ENCODE measurements at places on chromosomes 4 and X.

DNA sequence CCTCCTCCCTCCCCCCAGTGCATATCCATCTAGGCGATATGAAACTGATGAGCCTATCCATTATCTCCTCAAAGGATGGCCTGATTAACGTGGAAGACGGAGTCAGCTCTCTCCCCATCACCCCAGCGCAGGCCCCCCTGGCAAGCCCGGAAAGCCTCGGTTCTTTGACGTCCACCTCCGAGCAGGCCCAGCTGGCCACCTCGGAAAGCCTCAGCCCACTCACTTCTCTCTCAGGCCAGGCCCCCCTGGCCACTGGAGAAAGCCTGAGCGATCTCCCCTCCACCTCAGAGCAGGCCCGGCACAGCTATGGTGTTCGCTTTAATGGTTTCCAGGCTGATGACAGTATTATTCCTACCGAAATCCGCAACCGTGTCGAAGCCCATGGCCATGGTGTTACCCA is 14.8 kb downstream of the GABRQ start:
- DNase-seq: no peak

DNA sequence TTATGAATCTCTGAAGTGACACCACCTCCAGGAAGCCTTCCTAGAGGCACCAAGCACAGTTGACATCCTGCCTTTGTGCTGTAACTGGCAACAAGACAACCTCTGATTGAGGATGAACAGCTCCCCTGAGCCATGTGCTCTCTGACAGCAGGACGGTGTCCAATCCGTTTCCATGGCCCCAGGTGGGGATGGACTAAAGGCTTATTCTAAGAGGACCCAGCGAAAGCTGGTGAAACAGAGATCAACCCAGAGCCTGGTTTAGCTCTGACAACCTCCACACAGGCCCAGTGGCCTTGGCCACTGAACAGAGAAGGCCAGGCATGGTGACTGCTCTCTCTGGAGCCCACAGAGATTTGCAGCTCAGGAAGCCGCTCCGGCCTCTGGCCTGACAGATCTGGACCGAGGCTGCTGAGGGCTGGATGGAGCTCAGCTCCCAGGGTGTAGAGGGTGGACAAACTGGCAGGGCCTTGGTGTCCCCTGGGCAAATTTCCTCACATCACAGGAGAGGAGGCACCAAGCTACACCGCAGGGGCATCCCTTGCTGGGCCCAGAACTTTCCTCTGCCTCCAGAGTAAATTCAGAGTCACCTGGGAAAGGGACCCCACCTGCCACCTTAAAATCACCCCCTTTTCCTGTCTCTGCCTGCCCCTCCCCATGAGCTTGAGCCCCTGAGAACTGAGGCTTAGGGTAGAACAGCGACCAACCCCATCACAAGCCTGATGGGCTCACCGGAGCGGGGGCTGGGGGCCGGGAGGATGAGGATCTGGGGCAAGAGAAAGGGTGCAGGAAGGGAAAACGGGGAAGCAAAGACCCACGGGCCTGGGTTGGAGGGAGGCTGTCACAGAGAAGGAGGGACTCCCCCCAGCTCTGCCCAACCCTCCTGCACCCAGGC is 40.2 kb downstream of the HMX1 start:
- no peak for DNase-seq

GRCh38 chr4:48467891-48468290 is 15.3 kb upstream of the SLC10A4 start:
- no peak for DNase-seq

DNA sequence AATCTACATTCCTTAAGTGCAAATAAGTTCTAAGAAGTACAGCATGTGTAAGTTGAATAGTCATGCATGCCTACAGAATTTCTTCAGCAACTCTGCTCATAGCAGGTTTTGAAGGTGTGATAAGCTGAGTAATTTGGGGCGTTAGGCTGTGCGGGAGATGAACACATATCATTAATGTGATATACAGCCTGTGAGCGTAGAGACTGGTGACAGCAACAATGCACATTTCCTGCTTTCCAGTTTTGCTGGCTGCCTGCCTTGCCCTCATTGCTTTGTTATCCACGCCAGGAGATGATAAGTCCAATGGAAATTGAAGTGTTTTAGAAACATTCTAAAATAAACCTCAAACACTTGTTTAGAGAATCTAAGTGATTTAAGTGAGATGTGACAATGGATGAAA is 1709.4 kb downstream of the ARAP2 start:
- DNase-seq: no peak

GRCh38 chrX:136251041-136251991 is at the start of gene MAP7D3:
MAP7D3 (minus strand) TSS chrX:136251400; CDS start chrX:136251358, 42 bp downstream.
- DNase-seq: peak; percentile 35

- DNase-seq: no peak
Observed at GRCh38 chr4:16438986-16439385, 212.7 kb upstream of the TAPT1 start.

DNA sequence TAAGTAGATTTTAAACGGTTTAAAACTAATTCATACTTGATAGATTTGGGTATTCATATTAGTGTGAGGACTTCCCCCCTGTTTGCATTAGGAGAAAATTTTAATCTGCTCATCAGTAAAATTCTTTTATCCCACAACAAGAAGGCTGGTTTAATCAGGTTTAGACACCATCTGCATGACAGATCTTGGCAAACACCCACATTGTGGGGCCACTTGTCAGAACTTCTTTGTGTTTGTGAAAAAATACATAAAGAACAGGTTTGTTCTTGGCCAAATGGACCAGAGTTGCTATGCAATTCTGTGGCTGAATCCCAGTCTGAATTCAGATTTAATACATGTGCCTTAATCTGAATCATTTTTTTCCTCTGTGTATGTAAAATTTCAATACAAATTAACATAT is 121.1 kb downstream of the REPS2 start:
- DNase-seq: no peak

- DNase-seq: no peak
Observed at GRCh38 chr4:657834-658667, 16.0 kb downstream of the ATP5ME start.

DNA sequence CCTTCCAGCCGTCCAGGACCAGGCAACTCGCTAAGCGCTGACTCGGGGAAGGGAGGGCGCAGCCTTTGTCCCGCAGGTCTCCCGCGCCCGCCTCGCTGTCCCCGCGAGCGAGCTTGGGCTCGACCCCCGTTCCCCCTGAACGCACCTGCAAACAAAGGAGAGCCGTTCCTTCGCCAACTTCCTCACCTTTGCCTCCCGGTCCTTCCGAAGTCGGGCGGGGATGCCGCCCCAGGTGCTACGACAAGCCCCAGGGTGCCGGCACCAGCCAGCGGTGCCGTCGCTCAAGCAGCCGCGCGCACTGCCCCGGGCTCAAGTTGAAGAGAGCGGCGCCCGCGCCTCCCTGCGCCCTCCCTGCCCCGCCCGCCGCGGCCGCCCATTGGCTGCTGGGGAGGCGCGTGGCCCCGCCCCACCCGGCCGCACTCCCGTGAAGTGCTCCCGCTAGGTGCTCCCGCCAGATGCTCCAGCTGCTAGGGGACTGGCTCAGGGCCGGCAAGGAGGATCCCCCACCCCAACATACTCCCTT is 107.1 kb downstream of the NSUN7 start:
- peak; percentile 59 for DNase-seq

GRCh38 chrX:134717698-134718097 is 59.4 kb upstream of the PLAC1 start:
- DNase-seq: no peak

DNA sequence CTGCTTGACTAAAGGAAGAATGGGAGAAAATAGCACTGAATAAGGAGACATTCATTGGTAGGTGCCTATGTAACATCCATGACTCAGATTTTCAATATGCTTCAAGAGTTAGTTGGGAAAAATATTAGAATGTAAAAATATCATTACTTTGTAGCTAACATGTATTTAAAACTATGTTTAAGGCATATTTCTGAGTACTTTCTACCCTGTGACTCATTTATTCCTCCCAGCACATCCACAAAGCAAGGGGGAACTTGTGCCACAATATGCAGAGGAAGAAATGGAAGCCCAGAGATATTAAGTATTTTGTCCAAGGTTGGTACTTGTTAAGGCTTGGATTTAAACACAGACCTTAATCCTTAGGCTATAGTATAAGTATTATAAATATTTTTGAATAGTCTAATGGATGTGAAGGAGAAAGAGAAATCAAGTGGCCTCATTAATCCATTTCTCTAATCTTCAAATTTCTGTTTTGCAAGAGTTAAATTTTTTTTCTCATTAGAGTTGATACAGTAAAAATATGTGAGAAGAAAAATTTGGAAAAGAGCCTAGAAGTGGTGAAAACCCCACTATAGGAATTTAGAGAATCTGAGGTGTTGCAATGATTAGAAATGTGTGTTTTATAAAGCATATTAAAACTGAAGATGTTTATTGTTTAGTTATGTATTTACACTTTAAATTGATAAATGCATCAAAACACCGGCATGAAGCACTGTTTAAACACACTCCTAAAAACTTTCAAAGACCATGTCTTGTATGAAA is 149.3 kb upstream of the GYPA start:
- DNase-seq: no peak

DNA sequence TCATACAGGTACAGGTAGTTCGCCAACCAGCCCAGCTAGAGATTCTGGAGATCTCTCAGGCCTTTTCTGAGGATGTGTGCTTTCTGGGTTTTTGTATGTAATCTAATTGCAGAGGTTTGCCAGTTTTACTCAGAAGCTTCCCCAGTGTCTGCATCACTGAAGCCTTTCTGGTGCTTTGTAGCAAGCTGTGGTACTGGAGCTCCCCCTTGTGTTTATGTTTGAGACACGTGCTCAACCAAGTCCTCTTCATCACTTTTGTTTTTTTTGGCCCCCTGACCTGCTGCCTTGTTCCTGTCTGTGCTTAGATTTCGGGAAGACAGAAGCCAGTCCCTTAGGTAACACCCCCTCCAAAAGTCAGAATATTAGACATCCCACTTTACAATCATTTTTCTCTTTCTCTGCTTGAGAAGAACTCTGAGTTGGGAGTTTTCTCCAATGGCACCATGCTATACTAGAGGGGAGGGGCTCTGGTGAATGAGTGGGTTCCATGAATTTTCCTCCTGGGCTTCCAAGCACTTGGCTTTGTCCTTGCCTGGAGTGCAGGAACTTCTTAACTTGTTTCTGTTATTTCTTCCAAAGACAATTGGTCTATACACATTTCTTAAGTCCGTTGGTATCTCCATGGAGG is 128.4 kb upstream of the TBC1D9 start:
- peak; percentile 1 for DNase-seq

GRCh38 chr4:183600189-183600685 is 58.7 kb downstream of the RWDD4 start:
- DNase-seq: no peak

- DNase-seq: no peak
Observed at GRCh38 chrX:133448512-133449076, 33.3 kb upstream of the GPC4 start.

GRCh38 chrX:2954541-2954940 is 25.4 kb upstream of the ARSD start:
- no peak for DNase-seq

GRCh38 chr4:170741856-170742255 is 652.1 kb upstream of the AADAT start:
- DNase-seq: no peak

DNA sequence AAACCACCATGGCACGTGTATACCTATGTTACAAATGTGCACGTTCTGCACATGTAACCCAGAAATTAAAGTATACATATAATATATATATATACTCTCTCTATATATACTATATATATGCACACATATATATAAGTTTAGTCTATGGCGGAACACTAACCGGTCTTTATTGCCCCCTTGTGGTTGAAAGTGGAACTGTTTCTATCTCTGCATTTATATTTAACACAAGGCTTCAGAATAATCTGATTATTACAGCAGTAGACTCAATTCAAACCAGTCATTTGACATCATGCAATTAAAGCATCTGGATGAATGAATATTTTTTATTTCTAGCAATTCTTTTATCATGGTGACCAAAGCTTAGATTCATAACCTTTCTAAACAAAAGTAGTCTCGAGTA is 14.6 kb downstream of the RAB9B start:
- no peak for DNase-seq

- no peak for DNase-seq
Observed at GRCh38 chr4:129403848-129404247, 307.9 kb downstream of the C4orf33 start.

DNA sequence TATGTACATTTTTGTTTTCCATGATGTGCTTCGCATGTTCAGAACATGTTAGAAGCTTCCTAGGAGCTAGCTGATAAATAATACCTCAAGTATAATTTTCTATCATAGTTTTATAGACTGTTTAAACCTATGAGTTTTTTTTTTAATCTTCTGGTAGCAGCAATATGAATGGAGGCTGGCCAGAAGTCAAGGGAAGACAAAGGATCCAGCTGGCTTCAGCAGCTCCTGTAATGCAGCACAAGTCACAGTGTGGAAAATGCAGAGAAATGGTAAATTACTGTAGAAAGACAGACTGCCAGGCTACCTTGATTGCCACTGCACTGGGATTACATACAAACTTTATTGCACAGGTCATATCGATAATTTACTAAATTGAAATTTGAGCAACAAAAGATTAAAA is 537.9 kb downstream of the IQCM start:
- no peak for DNase-seq

- no peak for DNase-seq
Observed at GRCh38 chr4:173821036-173821435, 291.0 kb upstream of the HAND2 start.

DNA sequence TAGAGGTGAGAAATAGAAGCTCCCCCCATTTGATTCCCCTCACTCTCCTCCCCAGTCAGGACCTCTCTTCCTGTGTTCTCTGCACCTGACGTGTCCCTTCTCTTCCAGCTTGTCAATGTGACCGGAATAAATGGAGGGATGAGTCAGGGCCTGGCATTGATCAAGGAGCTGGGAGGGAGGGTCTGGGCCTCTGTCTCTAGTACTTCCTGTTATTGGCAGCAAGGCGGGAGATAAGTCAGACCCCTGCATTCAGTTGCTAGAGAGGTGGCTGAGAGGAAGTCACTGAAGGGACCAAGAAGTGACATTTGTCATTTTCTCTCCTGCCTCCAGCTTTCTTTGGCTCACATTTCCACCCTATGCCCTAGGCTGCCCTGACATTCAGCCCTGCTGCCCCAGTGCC is 35.1 kb upstream of the ZNF41 start:
- DNase-seq: no peak

DNA sequence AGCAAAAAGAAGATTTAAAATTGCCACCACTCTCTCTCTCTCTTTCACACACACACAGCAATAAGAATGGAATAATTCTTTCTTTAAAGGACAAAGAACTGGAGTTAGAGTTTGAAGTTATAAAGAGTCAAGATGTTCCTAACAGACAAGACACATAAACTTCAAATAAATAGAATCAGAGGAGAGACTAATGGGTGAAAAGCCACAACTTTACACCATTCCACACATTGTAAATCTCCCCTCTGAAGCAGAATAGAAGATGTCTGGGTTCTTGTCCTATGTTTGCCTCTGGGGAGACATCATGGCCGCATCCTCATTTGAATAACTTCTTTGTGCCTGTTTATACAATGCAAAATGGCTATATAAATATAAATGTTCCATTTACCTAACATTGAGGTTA is 39.6 kb downstream of the SLC39A8 start:
- DNase-seq: no peak

GRCh38 chr4:22063613-22064012 is 115.0 kb upstream of the KCNIP4 start:
- DNase-seq: no peak
